ENCODE measurements at places on chromosomes 13 and 19. TPM values are rescaled to one million over a fixed set of nuclear protein-coding genes. Genes with fewer than 3 reads are reported as not detected.

GRCh38 chr13:110574161-110574560 is 12.6 kb upstream of the RAB20 start:
- DNase-seq = no peak

- DNase-seq = no peak
These were observed 99.9 kb downstream of the GPC5 start for GRCh38 chr13:91498298-91498697.

- no peak for DNase-seq
These were observed 3.8 kb downstream of the DOCK9 start for GRCh38 chr13:98974053-98974452.

The POU4F1 gene
- not detected for total RNA-seq

DNA sequence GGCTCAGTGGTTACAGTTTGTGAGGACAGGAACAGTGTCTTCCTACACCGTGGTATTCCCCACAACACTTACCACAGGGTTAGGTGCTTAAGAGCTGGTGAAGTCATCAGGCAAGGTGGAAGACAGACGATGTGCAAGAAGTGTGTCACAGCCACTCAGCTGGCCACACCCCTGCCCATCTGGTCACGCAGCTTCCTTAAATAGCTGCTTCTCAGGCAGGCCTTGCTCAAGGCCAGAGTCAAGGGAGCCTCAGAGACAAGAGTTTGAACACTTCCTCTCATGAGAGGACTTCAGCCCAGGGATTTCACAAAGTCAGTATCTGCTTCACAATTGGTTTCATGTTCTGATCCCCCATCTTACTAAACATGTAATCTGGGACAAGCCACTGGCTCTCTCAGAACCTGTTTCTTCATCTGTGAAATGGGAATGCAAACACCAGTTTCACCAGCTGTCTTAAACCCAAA is 80.3 kb upstream of the FRY start:
- DNase-seq = peak; percentile 34

- no peak for DNase-seq
These were observed 46.0 kb upstream of the PCDH8 start for GRCh38 chr13:52894413-52894812.
